ENCODE measurements at places on chromosomes 1 and 21. TPM values are rescaled to one million over a fixed set of nuclear protein-coding genes. Genes with fewer than 3 reads are reported as not detected.

Gene RASSF5
- total RNA-seq = 0.75 TPM

DNA sequence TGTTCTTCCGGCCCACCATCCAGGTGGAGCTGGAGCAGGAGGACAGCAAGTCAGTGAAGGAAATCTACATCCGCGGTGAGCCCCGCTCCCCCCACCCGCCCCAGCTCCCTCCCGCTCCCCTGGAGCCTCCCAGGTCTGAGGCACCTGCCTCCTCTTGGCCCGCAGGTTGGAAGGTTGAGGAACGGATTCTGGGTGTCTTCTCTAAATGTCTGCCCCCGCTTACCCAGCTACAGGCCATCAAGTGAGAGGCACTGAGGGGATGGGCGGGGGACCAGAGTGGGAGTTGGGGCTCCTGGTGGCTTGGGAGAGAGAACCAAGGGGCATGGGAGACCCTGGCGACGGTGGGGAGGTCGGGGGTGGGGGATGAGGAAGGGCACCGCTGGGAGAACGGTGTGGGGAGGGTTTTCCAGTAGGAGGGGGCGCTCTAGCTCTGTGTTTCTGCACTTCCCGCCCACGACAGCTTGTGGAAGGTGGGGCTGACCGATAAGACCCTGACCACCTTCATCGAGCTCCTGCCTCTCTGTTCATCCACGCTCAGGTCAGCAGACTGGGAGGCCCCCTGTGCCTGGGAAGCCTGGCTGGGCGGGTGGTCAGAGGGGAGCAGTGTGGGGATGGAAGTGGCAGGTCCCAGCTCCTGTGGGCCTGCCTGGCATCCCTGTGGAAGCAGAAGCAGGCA lies 4.2 kb downstream of the LRRC71 start:
- DNase-seq = no peak

- no peak for DNase-seq
Observed at GRCh38 chr1:182644886-182645285, 39.5 kb downstream of the RGS8 start.

DNA sequence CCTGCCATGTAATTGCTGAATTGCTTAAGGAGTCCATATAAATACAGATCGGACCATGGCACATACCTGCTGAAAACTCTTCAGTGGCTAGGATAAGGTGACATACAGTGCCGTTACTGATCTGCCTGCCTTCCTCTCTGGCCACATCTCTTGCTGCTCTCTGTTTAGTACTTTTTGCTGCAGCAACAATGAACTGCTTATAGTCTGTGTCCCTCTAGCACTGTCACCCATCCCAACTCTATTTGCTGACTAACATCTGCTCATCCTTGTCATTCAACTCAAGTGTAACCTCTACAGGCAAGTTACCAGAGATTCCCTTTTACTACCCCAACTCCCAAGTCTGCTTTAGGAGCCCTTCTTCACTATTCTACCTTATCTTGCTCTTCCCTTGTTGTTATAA lies 65.6 kb downstream of the GTF2B start:
- no peak for DNase-seq

- no peak for DNase-seq
Observed at GRCh38 chr21:43652616-43653015, 6.7 kb downstream of the HSF2BP start.

DNA sequence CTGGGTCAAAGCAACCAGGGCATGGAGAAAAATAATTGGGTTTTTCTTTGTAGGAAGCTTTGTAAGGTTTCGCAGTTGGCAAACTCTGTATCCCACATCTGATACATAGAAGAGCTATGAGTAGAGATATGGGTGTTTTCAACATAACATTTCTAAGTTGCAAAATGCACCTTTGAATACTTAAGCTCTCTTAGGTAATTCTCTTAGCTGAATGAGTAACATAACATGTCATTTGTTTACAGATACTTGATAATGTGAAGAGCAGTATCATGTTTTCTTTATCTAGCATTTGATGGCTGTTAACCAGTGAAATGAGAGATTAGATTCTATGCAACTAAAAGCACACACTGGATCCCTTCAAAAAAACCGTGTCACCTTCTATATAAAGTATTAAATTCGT lies 21.6 kb downstream of the RAVER2 start:
- DNase-seq = no peak
